ENCODE measurements at places on chromosomes 4 and X.

GRCh38 chrX:39616098-39616729 is 481.5 kb downstream of the BCOR start:
- no peak for DNase-seq

DNA sequence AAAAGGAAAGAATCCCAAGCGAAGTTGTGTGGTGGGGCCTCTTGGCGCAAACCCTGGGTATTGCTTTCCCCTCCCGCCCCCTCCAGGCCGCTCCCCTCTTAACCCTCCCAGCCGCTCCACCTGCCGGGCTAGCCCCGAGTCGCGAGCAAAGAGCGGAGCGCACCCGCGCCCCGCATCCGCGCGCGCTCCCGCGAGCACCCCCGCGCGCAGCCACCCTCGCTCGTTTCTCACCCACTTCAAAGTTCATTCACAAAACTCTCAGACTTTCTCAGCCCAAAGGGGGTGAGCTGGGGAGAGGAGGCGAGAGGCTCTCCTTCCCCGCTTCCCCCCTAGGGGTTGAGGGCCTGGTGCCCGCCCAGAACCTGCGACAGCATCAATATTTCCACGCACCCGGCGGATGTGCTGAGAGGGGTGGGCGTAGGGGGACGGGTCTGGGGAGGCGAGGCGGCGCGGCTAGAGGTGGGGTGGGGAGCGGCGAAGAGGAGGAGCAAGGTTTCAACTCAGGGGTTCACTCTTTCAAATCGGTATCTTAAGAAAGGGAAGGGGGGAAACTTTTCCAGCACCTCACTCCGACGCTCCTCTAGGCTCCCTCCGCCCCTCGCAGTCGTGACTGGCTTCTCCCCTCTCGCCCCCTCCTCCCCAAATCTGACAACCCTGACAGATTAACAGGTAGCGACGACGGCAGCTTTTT is 1.8 kb downstream of the MAML3 start:
- DNase-seq = no peak

- DNase-seq = no peak
These were observed 8.9 kb upstream of the GSX2 start for GRCh38 chr4:54090804-54091623.

GRCh38 chrX:154793084-154793795 is 12.0 kb downstream of the MPP1 start:
- no peak for DNase-seq

GRCh38 chr4:112905728-112906127 is 143.7 kb upstream of the ANK2 start:
- DNase-seq = no peak
